ENCODE measurements at places on chromosomes 5 and 9.

- no peak for DNase-seq
Observed at GRCh38 chr9:72656021-72656420, 134.6 kb downstream of the TMC1 start.

GRCh38 chr5:155919725-155920124 is 407.2 kb upstream of the SGCD start:
- no peak for DNase-seq

DNA sequence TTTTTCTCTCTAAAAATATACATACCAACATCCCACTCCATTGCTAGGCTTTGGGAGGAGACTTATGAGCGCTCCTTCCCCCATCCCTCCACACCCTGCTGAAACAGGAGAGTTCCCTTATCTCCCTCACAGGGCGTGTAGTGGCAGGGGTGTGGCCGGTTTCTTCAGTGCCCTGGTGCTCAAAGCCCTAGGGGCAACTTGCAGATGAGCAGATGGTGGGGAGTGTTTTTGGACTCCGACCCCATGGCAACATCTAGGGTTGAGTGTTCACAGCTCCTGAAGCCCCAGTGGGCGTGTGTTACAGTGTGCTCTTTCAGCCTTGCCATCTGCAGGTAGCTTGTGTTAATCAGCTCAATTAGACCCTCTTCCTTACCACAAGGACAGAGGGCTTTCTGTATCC is 409.5 kb downstream of the MAT2B start:
- DNase-seq, result no peak

GRCh38 chr9:115598751-115599150 is 480.8 kb upstream of the TNC start:
- no peak for DNase-seq

DNA sequence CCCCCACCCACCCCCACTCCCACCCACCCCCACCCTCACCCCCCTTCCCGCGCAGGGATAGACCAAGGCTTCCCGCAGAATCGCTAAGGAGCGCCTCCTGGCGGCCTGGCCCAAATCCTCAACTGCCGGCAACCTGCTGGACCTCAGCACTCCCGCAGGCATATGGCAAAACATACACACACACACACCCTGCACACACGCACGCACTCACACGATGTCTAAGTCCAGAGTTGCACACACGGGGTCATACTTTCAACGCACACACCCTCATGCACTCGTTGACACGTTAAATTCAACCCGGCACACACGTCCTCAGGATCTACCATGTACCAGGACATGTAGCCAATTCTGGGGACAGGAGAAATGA is 1.7 kb downstream of the CPLX2 start:
- no peak for DNase-seq

GRCh38 chr5:55303238-55303690 is 4.2 kb downstream of the DHX29 start:
- DNase-seq, result no peak

DNA sequence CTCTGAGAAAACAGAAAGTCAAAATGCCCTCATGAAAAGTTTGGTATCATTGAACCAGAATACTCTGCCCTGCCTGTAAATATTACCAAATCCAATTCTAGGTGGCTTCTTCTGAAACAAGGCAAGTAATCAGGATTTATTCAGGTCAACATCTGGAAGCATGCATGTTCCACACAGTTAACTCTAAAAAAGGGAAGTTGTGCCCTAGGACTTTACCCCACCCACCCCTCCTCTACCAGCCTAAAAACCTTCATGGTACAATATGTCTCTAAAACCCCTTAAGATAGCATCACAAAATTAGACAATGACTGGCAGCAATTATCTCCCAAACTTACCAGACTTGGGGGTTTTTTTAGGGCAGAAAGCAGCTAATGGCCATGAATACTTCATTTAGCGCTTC is 414.8 kb upstream of the SLC30A5 start:
- no peak for DNase-seq
